ENCODE measurements at places on chromosomes 3 and 15.
A peak's percentile ranks its signal among the peaks of the same experiment; 100 is the strongest.

DNA sequence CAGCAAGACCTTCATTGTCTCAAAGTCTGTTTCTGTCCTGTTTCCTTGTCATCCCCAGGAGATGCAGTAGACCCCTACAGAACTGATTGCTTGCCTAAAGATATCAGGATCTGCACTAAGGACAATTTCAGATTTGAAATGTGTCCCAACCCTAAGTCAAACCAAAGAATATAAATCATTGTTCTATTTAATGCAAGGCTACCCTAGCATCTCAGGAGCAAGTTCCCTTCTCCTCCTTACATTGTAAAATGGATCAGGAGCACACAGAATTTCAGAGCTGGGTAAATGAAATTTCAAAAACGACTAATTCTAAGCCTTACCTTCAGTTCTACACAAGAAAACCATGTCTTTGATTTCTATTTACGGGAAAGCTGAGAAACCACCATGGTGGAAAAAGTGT lies 360.9 kb upstream of the KCNH8 start:
- no peak for DNase-seq

DNA sequence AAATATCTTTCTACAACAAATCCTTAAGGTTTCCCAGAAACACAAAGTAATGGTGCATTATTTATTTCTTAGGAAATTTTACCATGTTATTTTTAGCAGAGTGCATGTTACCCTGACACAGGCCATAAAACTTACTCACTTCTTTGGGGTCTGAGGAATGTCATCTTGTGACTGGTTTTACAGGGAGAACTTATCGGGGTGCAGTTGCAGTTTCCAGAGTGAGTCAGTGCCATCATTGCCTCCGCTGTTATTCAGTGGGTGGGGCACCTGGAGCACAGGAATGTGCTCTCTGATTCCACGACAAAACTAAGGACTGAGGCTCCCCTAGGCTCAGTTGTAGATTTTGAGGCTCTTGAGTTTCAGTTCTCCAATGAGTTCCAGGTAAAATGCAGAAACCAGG lies 11.1 kb upstream of the GREM1 start:
- DNase-seq: no peak

- no peak for DNase-seq
These were observed 61.0 kb upstream of the PAQR5 start for GRCh38 chr15:69237718-69238117.

DNA sequence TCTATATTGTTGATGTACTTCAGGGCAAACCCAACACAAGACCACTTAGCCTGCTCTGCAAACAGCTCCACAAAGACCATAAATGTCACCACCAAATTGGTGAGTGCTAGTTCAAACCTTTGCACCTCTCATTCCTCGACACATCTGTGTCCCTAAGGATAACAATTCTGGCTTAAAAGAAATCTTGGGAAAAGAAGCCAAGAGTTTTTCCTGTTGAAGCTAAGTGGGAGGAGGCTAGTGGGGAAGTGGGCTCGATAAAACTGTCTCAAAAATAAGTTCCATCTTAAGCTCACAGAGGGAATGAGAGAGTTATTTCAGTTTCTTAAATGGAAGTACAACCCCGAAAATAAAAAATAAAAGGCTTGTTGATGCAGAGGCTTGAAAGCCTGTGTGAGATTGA lies 40.4 kb upstream of the PRICKLE2 start:
- DNase-seq: no peak

GRCh38 chr3:37967260-37967881 lies 23.2 kb upstream of the VILL start:
- DNase-seq: peak; percentile 13

Data from stimulated activated CD8-positive, alpha-beta memory T cell treated with anti-CD3 and anti-CD28 coated beads, Interleukin-4, amount 100 ng/mL, for 1 hour (primary cell).